CD8-positive, alpha-beta memory T cell (primary cell): ENCODE measurements at places on chromosomes 11 and 22. TPM values are rescaled to one million over a fixed set of nuclear protein-coding genes. Genes with fewer than 3 reads are reported as not detected.

ELMOD1 gene
- total RNA-seq: not detected

SLC17A6 gene
- not detected for total RNA-seq

- no peak overlapping the region for H3K27ac ChIP-seq
- no peaks in the 10 kb centered on the region for H3K4me1 ChIP-seq
- no peak overlapping the region for H3K4me3 ChIP-seq
- H3K36me3 ChIP-seq: no peaks in the 10 kb centered on the region
These were observed 117.4 kb upstream of the B3GAT1 start for GRCh38 chr11:134529212-134530096.

DNA sequence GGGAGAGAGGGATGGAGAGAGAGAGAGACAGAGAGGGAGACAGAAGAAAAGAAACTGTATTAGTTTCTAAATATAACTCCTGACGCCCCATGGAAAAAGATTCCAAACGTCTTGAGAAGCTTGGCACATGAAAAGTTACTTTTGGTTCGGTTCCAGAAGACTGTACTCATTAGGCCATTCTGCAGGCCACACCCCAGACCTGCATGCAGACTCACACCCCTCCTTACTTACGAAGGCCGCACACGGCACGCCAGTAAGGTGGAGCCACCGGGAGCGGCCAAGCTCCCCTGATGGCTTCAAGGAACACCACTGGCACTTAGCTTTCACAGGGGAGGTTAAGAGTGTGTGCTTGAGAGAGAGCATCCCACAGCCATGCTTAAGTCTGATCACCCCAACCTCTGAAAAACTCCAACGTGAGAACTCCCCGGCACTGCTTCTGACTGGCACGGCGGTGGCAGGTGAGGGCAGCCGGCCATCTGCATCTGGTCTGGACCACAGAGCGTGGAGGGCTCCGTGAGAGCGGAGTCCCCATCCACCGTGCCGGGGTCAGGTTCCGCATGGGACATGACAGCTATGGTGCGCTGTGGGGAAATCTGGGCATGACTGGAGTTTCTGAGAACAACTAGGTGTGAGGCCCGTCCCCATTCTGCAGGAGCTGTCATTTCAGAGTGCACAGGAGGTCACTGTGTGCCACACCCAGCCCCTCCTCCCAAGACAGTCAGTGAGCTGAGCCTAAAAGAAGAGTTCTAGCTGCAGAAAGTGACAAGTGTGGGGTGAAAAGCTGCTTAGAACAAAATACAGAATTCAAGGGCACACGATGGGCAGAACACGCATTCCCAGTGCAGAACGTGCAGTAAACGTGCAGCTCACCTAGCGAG is 62.4 kb downstream of the MYH9 start:
- H3K4me3 ChIP-seq: no peak overlapping the region
- peaks cover 83% of the 10 kb centered on the region for H3K36me3 ChIP-seq
- H3K27me3 ChIP-seq: no peaks in the 10 kb centered on the region
- no peak for DNase-seq
- H3K27ac ChIP-seq: no peak overlapping the region

DNA sequence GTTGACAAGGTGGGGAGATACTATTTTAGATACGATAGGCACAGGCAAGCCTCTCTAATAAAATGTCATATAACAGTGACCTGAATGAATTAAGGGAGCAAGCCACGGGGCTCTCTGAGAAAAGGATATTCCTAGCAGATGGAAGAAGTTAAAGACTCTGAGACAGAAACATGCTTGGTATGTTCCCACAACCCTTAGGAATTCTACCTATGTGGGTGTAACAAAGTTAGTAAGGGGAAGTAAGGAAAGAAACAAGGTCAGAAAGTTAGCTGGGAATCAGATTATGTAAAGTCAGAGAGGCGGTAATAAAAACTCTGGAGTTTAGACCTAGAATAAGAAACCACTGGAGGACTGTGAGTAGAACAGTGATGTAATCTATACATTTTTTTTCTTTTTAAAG is 59.7 kb upstream of the GDPD4 start:
- H3K36me3 ChIP-seq: no peaks in the 10 kb centered on the region

GRCh38 chr11:96307776-96308140 is 35.2 kb downstream of the MAML2 start:
- no peak overlapping the region for H3K27ac ChIP-seq
- H3K27me3 ChIP-seq: no peaks in the 10 kb centered on the region
- no peaks in the 10 kb centered on the region for H3K36me3 ChIP-seq
- no peak for DNase-seq
- no peak overlapping the region for H3K4me3 ChIP-seq
- H3K4me1 ChIP-seq: peaks cover 49% of the 10 kb centered on the region

GRCh38 chr11:62708392-62708791 is 916 bp downstream of the GNG3 start:
- no peak for DNase-seq
- H3K36me3 ChIP-seq: peaks cover 17% of the 10 kb centered on the region
- peak overlapping the region; percentile 88 for H3K27ac ChIP-seq
- no peaks in the 10 kb centered on the region for H3K27me3 ChIP-seq
- H3K4me1 ChIP-seq: peaks cover 48% of the 10 kb centered on the region

DNA sequence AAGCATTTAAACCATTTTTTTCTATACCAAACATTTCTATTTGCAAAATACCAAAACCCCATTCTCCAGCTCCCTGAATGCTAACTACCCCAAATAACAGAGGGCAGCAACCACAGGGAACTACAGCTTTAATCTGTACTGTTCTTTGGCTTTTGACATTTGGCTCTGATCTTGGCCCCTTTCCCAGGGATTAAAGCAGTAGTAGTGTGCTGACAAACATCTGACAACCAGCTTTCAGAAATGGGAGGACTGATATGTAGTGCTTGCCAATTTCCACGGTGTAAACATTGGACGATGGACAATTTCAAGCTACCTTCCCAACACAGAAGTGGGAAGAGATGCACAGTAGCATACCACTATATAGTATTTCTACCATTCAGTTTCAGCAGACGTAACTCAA is 88.4 kb upstream of the TEAD1 start:
- DNase-seq: no peak
- H3K36me3 ChIP-seq: no peaks in the 10 kb centered on the region
- H3K4me1 ChIP-seq: no peaks in the 10 kb centered on the region
- H3K27ac ChIP-seq: no peak overlapping the region
- no peak overlapping the region for H3K4me3 ChIP-seq
- no peaks in the 10 kb centered on the region for H3K27me3 ChIP-seq

DNA sequence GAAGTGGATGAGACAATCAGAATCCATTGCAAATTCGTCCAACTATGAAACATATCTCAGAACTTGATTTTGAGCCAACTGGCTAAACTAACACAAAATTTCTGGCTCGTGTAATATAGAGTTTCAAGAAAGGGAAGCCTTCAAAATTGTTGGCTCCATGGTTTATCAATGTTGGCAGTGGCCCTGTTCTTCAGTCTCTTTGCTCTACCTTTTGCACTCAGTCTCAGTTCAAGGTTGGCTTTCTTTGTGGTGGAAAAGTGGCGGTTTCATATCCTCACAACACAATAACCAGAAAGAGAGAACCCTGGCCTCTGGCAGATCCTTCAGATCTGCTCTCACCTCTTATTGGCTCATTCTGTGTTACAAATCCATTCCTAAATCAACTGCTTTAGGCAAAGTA is 473.8 kb upstream of the API5 start:
- H3K4me3 ChIP-seq: no peak overlapping the region
- DNase-seq: no peak
- no peaks in the 10 kb centered on the region for H3K27me3 ChIP-seq
- no peak overlapping the region for H3K27ac ChIP-seq
- H3K36me3 ChIP-seq: no peaks in the 10 kb centered on the region
